ENCODE measurements at places on chromosomes 6 and 20.

- no peak for DNase-seq
These were observed 40.2 kb upstream of the GMPR start for GRCh38 chr6:16198061-16198705.

DNA sequence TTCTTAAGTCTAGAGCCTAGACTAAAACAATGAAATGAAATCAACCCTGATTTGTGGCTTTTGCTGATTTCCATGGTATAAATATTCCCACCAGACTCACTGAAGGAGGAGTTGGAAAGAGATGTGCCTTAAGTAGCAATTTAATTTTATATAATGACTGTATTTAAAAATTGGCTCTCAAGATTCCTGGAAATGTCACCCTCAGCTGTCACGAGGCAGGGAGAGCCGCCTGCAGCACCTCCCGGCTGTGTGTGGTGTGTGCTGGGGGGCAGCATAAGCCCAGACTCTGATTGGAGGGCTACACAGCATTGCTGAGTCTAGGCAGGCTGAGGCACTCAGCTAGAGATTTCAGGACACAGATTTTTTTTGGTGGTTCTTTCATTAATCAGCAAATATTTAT is 40.6 kb upstream of the TMEM181 start:
- DNase-seq, result no peak

- DNase-seq, result no peak
These were observed 41.5 kb downstream of the RALGAPB start for GRCh38 chr20:38514185-38514584.

DNA sequence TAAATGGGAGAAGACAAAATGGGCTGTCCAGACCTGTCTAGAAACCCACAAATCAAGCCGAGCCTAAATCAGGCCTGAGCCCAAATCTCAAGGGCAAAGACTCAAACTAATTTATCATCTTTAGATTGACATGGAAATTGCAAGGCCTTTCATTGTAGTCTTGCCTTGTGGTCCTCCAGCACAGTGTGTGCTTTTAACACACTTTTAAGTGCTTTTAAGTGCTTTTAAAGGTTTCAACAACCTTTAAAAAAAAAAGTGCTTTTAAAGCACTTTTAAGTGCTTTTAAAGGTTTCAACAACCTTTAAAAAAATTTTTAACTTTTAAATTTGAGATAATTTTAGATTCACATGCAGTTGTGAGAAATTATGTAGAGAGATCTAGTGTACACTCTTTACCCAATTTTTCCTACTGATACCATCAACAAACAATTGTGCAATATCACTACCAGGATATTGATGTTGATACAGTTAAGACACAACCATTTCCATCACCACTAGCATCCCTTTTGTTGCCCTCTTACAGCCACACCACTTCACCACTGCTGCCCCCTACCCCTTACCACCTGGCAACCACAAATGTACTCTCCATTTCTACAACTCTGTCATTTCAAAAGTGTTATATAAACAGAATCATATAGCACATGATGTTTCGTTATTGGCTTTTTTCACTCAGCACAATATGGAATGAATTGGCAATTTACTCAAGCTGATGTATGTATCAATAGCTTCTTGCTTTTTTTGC is 23.1 kb upstream of the DCBLD1 start:
- no peak for DNase-seq

DNA sequence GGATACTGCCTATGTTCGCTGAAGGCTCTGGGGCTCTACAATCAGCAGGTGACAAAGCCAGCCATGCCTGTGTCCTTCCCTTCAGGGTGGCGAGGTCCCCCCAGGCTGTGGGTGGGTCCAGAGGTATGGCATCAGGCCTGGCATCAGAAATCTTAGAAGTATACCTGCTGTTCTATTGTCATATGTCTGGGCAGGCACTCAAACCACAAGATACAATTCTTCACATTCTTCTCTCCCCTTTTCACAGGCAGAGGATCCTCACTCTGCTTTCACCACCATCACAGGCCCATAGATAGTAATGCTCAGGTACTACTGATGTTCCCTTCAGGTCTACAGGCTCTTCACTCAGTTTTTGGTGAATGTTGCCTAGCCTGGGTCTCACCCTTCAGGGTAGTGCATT is 1180.0 kb upstream of the CITED2 start:
- DNase-seq, result no peak

DNA sequence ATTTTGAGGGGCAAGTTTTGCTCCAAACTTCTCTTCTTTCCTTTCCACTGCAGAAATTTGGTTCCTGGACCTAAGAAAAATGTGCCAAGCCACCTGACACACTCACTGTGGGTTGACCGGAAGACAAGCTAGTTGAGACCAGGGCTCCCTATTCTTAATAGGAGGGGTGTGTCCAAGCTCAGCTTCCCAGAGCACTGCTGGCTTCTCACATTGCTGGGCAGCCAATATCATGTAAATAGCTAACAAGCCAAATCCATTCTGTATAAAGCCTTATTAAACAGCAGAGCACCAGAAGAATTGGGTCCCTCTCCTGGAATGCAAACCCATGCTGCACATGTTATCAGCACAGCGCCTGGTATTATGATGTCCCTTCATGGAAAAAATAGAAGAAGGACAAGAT is 17.0 kb upstream of the SAMD3 start:
- no peak for DNase-seq

- no peak for DNase-seq
These were observed 26.7 kb downstream of the HCK start for GRCh38 chr20:32078791-32079190.

DNA sequence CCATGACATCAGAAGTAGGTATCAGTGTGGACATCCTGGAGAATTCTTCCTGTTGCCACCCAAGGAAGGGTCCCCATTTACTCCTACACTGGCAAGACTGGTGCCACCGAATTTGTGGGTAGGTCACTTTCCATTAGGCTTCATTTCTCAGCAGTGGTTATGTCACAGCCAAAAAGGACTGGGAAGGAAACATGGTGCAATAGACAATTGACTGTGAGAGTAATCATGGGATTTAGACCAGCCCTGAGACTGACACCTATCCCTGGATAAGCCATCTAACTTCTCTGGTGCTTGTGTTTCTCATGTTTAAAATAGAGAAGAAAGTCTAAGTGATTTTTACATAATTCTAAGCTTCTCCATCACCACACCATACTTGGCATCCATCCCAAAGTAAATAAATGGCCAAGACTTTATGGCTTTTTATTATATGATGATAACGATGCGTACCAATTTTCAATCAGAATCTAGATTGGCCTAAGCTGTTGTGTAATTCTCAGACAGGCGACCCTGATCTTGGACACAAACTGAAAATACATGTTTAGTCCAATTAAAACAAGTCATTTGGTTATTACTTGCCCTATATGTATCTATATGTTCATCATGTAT is 10.2 kb downstream of the SMPDL3A start:
- no peak for DNase-seq

- DNase-seq, result peak; percentile 100
These were observed 318.1 kb downstream of the CLIC5 start for GRCh38 chr6:45697605-45698004.

DNA sequence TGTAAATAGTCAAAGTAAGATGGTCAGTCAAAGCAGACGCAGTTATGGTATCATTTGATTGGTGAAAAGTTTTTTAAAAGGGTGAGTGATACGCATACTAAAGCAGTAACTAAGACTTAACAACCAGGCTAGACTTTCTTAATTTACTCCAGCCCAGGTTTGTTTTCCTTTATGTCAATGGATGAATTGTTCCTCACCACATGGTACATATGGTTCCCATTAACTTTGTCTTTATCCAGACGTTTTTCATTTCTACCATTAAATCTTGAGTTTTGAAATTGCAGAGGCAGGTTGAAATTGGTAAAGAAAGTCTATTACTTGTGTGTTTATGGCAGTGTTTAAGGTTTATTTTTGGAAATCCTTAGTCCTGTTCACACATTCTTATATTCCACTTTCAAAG is 98.5 kb upstream of the SCGN start:
- DNase-seq, result no peak

GRCh38 chr20:62496568-62497218 is 20.9 kb upstream of the GATA5 start:
- DNase-seq, result no peak

DNA sequence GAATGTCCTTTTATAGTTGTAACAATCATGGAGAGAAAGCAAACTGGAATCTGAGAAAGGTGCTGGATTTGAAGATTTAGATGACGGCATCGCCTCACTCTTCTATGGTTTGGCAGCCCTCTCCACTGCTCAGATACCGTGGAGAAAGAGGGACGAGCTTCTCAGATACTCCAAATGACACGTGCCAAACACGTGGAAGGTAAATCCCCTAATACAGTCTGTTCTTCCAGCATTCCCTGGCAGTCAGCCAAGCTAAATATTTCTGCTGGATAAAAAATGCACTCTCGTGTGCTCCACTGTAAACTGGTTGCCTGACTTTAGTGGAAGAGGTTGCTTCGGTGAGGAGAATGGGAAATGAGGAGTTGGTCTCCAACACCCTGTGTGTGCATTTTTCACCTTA is 16.7 kb upstream of the PRDM1 start:
- DNase-seq, result peak; percentile 76

GRCh38 chr6:127385668-127386430 is 42.4 kb upstream of the ECHDC1 start:
- DNase-seq, result no peak

GRCh38 chr6:19086480-19086879 is 699.3 kb downstream of the RNF144B start:
- no peak for DNase-seq

DNA sequence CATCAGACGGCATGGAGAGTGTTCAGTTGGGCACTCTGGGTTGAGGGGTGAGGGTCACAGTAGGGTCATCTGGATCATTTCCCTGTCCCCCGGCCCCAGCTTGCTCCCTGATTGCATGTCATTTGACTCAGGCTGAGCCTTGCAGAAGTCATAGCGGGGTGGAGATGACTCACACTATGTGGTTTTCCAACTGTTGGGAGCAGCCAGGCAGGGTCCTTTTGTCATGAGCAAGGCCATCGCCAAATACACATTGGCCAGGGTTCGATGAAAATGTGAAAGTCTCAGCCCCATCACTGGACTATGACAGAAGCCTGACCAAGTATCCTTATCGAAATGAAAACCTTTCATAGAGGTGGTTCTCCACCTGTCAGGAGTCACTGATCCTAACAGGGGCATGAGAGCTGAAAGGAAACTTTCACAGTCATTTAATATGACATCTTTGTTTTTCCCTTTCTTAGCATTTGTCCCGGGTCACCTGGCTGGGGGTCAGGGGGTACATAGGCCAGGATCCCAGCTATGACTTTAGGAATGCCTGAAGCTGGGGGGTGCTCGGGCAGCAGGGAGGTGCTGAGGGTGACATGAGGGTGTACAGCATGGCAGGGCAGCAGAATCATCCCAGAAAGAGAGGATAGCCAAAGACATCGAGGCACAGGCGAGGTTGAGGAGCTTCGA is 70.2 kb upstream of the CD93 start:
- peak; percentile 49 for DNase-seq

- DNase-seq, result no peak
These were observed 116.6 kb downstream of the DLL1 start for GRCh38 chr6:170174124-170174770.

DNA sequence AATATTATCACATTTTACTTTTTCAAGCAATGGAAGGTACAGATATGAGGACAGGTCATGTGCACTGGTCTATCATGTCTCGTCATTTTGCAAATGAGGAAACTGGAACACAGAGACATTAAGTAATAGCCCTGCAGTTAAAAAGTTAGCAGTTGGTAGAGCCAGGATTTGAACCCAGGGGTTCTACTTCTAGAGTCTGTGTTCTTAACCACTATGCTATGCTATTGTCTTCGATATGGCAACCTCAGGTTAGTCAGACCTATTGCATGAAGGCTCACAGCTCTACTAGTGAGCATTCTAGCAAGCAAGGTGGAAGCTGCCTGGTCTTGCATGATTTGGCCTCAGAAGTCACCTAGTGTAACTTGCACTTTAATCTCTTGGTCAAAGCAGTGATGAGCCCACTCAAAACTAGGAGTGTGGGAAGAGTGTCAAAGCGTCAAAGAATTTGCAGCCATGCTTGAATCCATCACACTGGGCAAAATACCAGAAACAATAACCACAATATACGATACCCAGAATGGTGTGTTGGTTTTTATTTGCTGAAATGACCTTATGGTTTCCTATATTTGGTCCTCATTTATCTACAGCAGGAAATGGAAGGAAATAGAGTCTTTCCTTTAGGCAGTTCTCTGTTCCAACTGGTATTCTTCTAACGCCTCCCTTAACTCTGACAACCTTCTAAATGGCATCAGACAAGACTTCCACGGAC is 20.4 kb upstream of the BMP2 start:
- peak; percentile 7 for DNase-seq

DNA sequence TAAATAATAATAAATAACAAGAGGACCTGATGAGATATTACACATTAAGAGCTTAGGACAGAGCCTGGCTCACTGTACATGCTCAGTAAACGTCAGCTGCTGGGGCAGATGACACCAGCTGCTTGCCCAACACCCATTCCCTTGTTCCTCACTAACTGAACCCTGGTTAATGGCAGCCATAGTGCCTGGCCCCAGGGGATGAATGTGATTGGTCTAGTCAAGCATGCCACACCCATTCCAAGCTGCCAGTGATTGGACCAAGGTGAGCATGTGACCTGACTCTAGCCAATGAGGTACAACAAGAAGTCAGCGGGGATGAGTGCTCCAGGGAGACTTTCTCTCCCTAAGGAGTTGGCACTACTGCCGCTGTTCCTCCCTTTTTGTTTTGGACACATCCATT is 85.1 kb upstream of the PTPN1 start:
- peak; percentile 40 for DNase-seq

DNA sequence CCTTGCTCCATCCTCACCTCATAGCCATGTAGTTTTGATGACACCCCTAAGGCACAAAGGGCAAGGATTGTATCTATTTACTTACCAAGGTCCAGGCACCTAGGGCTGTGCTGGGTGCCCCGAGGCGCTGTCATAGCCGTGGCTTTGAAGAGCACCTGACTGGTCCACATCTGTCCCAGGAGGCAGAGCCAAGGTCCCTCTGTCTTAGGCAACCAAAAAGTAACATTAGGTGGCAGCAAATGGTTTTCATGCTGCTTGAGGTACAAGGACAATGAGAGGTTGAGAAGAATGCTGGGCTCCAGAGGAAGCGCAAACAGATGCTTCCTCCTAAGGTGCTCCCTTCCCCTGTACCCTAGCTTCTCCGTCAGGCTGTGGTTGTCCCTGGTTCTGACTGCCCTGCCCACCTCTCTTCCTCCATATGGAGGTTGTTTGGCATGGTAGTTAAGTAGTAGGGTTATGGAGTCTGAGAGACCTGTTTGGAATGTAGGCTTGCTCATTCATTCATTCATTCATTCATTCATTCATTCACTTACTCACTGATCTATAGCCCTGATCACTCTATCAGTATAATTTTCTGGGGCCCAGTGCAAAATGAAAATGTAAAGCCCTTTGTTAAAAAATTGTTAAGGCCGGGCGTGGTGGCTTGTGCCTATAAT is 3.0 kb upstream of the UQCC2 start:
- DNase-seq, result no peak

GRCh38 chr6:44561832-44562665 is 174.5 kb downstream of the CDC5L start:
- no peak for DNase-seq

Measured in amniotic epithelial cell (primary cell).